Diencephalon (tissue), 1 donor: ENCODE measurements at places on chromosomes 7 and 10. TPM values are rescaled to one million over a fixed set of nuclear protein-coding genes. Genes with fewer than 3 reads are reported as not detected.

The PROSER2 gene
- 0.92 TPM for total RNA-seq

The PIK3CG gene
- total RNA-seq = 1.8 TPM

The HMX2 gene
- total RNA-seq = 0.92 TPM

The RARRES2 gene
- 10.8 TPM for total RNA-seq

The CDK1 gene
- total RNA-seq = 32.5 TPM

The ZNF503 gene
- 4.8 TPM for total RNA-seq

The SLC26A3 gene
- not detected for total RNA-seq

The NKX1-2 gene
- total RNA-seq = 1.8 TPM

The STEAP1B gene
- 1.8 TPM for total RNA-seq

The OR9A2 gene
- 0.69 TPM for total RNA-seq

The ELAPOR2 gene
- total RNA-seq = 52.4 TPM

The BAIAP2L1 gene
- 1.6 TPM for total RNA-seq

The GALNT17 gene
- total RNA-seq = 55.1 TPM

The LLCFC1 gene
- not detected for total RNA-seq
